ENCODE measurements at places on chromosomes 16 and 17.

DNA sequence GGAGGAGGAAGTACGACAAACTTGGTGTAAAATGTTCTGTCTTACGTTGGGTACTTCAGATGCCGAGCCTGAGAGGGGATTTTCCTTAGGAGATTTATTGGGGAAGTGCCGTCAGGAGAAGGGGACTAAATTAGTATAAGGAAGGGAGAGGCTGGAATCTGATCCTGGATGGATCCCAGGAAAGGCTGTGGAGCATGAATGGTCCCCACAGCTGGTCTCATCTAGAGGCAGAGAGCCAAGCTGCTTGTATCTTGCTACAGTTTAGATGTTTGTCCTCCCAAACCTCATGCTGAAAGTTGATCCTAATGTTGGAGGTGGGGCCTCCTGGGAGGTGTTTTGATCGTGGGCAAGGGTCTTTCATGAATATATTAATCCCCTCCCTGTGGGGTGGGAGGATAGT is 798.4 kb upstream of the EEF2KMT start:
- no peak for DNase-seq

GRCh38 chr16:71847096-71847495 is 1.3 kb downstream of the ATXN1L start:
- DNase-seq, result no peak

GRCh38 chr17:56807723-56808122 is 26.0 kb downstream of the C17orf67 start:
- DNase-seq, result no peak

GRCh38 chr17:8005357-8005756 is 2.9 kb downstream of the GUCY2D start:
- no peak for DNase-seq
